Fibroblast of skin of right quadriceps (primary cell): ENCODE measurements at places on chromosomes 1 and 21.
A peak's percentile ranks its signal among the peaks of the same experiment; 100 is the strongest.

DNA sequence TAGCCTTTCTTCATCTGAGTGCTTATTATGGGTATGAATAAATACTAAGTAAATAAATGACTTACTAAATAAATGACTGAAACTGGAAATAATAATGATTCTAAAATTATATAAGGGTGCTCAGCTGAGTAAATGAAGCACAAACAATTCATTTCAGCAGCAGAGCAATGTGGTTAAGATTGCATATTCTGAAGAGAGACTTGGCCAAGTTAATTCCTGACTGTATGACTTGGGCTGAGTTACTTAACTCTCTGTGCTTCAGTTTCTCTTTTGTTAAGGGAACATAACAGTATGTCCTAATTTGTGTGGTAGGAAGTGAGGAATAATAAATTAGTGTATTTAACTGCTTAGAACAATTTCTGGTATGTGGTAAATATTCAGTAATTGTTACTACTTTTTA lies 19.1 kb downstream of the AGL start:
- DNase-seq: peak; percentile 23

DNA sequence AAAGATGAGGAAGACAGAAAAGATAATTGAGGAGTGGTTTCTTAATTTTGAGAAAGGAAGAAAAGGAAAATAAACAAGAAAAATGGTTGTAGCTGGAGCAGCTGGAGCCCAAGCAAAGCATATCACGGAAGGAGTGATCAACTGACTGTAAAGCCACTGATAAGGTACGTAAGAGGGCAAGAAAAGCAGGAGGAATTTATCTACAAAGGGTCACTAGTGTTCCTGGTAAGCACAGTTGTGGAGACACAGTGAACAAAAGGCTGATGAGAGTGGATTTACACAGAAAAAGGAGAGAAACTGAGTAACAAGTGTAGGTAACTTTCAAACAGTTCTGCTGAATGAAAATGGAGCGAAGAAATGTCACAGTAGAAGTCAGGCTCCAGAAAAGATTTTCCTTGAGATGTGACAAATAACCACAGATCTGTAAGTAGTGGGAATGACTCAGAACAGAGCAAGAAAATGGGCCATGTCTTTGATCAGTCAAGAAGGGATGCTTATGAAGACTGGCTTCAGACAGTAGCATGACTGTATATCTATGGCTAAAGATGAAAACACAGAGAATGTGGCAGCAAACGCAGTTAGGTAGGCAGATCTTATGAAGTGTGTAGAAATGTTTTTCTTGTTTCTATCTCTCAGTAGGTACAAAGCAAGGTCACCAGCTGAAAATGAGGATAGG lies 45.6 kb upstream of the RBM34 start:
- DNase-seq: no peak

DNA sequence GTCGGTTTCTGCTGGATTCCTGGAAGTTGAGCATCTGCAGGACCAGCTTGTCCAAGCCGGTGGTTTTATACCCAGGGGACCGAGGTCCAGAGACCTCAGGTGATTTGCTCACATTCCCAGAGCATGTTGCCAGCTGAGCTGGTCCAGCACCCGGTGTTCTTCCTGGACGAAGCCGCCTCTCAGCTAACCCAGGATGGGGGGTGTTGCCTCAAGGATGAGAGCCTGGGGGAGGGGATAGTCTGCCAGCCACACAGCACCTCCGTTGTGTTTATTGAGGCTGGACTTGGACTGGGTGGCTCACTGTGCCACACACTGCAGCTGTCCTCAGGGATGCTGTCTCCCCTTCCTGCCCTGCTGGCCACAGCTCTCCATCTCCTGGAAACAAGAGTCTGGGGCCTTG lies 1.5 kb downstream of the TMEM201 start:
- no peak for DNase-seq

DNA sequence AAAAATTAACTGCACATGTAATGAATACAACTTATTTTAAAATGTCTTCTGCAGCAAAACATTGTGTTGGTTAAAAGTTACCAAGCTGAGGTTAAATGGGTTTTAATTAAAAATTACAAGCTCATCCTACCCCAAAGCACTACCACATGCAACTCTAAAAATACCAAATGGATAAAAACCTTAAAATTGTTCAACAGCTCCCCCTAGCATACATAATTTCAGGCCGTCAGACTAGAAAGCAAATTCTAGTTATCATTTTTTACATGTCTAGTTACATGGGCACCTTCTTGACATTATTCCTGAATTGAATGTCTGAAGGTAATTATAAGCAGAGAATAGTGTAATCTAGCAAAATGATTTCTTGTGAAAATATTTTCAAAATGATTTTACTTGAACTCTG lies 176.5 kb downstream of the C1orf21 start:
- DNase-seq: peak; percentile 27

- DNase-seq: peak; percentile 65
Observed at GRCh38 chr1:40450495-40451237, 390 bp downstream of the ZFP69B start.

DNA sequence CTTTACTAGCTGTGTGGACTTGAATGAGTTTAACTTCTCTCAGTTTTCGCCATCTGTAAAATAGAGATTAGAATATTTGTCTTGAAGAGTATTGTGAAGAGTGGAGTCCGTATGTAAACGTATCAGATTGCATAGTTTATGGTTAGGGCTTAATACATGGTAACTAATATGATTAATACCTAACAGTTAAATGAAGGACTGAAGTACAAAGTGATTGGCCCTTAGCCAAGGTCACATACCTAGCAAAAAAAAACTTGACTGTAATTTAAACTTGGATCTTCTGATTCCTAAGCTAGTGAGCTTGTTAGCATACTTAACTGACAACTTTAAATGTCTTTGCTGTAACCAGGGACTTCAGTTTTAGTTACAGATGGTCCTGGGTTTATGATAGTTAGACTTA lies 1.9 kb downstream of the GIPC2 start:
- DNase-seq: no peak

GRCh38 chr1:180136968-180137356 lies 17.7 kb upstream of the QSOX1 start:
- DNase-seq: no peak
